ENCODE measurements at places on chromosomes 11 and 22. TPM values are rescaled to one million over a fixed set of nuclear protein-coding genes. Genes with fewer than 3 reads are reported as not detected.

OR4D5 gene
- not detected for total RNA-seq

MUC5B gene
- not detected for total RNA-seq

MIAT gene
- 0.08 TPM for total RNA-seq

MS4A12 gene
- not detected for total RNA-seq

KRTAP5-10 gene
- not detected for total RNA-seq

ACRV1 gene
- not detected for total RNA-seq
